ENCODE measurements at places on chromosomes 6 and 20.

GRCh38 chr6:137657351-137657911 lies 163.2 kb upstream of the OLIG3 start:
- DNase-seq, result no peak

DNA sequence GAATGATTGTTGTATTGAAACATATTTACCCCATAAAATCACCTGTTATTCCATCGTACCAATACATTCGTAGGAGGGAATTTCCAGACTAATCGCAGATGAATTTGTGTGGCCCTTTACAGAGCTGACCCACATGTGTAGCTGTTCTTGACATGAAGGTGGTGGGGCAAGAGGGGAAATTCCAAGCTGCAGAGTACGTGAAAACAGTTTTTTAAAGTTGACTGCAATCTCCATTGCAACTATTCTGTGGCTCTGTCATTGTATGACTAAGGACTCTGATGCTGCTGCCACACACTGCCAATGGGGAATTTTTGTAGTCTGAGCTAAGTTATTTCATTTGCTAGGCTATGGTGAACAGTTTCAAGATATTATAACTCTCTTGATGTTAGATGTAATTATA lies 46.4 kb upstream of the ADTRP start:
- no peak for DNase-seq

GRCh38 chr6:64774881-64775280 lies 932.1 kb downstream of the EYS start:
- DNase-seq, result no peak

DNA sequence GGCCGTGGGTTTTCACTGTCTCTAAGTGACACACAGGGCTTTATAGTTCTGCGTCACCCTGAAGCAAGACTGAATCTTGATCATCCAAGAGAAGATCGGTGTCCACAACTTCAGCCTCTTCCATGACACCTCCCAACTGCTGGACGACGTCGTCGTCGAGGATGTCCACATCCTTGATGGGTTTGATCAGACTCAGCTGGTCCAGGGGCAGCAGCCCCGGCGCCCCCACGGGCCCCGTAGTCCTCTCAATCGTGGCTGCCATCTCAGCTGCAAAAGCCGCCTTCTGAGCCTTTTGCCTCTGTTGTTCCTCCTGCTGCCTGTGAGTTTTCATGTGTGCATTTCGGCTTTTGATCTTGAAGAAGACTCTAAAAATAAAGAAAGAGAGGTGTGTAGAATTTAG lies 10.6 kb upstream of the MRPS10 start:
- no peak for DNase-seq

DNA sequence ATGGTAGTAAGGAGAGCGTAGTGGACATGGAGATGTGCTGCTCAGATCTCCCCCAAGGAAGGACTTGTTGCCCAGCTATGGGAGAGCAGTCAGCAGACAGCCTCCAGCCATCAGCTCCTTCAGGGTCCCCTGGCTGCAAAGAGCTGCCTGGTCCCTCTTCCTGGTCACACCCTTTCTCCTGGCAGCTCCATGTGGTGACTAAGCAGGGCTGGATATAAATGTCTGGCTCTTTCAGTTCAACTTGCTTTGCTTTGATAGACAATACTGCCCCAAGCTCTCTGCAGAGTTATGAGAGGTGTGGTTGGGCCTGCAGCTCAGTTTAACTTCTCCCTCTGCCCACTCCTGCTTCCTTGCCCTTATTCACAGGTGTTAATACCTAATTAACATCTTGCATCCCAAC lies 64.1 kb upstream of the DDR1 start:
- DNase-seq, result peak; percentile 84

DNA sequence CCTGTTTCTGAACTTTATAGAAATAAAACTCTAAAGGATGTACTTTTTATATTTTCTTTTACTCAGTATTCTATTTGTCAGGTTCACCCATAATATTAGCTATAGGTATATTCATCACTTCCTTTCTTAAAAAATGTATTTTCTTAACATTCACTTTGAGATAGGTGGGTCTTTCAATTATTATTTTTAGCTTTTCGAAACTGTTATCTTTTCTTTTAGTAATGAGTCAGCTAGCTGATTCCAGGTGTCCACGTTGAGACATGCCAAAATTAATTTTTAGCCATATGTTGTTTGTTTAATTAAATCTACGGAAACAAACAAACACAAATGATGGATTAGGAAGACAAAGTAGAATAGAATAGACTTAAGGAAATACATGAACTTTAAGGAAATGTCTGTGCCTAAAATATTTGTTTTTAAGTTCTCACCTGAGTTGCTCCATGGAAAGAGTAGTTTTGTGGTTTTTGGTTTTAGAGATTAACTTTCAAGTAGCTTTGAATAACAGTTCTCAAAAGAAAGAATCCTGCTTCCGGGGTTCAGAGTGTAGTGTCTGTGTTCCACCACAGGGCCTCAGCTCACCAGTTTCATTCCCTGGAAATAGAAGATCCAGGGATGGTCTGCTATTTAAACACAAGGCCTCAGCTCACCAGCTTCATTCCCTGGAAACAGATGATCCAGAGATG lies 435.0 kb downstream of the HAO1 start:
- no peak for DNase-seq

DNA sequence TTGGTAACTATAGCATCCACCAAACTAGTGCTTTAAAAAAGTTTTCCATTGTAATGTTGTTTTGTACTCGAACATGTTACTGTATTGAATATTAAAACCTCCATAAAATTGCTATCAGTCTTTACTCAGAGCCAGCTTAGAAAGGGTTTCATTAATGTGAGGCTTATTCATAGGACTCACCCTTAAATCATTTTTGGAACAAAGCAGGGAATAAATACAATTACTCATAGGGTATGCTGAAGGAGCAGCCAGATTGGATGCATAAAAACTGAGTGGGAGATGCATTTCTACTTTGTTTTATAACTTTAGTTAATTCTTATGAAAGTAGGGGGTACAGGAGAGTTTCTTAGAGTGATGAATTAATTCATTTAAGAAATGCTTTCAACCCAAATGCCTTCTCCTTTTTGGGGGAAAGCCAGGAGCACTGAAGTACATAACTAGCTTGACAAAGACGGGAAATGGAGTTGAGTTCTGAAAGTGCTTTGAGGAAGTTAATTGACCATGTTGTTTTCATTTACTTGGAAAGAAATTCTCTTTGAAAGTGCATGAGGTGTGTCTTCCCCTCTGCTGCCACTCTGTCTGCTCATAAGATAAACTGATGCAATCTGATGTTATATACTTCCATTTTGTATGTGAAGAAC lies 90.3 kb downstream of the RNF144B start:
- DNase-seq, result no peak

- no peak for DNase-seq
These were observed 87.4 kb downstream of the ARID1B start for GRCh38 chr6:156864557-156864956.
